Activated T-helper 2 cell treated with anti-CD3 and anti-CD28 coated beads, Interferon-gamma antibody, Interleukin-2, Interleukin-4, amounts not matched to agents 10 μg/mL and 5 μg/mL and 100 μg/mL, durations not matched to agents 14 hours and 24 hours and 36 hours (primary cell): ENCODE measurements at places on chromosomes 12 and 14.

GRCh38 chr14:30935445-30935844 lies 61.1 kb downstream of the COCH start:
- H3K4me3 ChIP-seq = no peak overlapping the region
- no peak overlapping the region for H3K27ac ChIP-seq
- H3K27me3 ChIP-seq = no peaks in the 10 kb centered on the region
- peaks cover 28% of the 10 kb centered on the region for H3K36me3 ChIP-seq
- peaks cover 4% of the 10 kb centered on the region for H3K4me1 ChIP-seq

GRCh38 chr12:127729381-127729780 lies 537.6 kb upstream of the TMEM132C start:
- H3K36me3 ChIP-seq = no peaks in the 10 kb centered on the region
- H3K27me3 ChIP-seq = no peaks in the 10 kb centered on the region
- DNase-seq = no peak
- no peak overlapping the region for H3K4me3 ChIP-seq
- H3K27ac ChIP-seq = no peak overlapping the region

DNA sequence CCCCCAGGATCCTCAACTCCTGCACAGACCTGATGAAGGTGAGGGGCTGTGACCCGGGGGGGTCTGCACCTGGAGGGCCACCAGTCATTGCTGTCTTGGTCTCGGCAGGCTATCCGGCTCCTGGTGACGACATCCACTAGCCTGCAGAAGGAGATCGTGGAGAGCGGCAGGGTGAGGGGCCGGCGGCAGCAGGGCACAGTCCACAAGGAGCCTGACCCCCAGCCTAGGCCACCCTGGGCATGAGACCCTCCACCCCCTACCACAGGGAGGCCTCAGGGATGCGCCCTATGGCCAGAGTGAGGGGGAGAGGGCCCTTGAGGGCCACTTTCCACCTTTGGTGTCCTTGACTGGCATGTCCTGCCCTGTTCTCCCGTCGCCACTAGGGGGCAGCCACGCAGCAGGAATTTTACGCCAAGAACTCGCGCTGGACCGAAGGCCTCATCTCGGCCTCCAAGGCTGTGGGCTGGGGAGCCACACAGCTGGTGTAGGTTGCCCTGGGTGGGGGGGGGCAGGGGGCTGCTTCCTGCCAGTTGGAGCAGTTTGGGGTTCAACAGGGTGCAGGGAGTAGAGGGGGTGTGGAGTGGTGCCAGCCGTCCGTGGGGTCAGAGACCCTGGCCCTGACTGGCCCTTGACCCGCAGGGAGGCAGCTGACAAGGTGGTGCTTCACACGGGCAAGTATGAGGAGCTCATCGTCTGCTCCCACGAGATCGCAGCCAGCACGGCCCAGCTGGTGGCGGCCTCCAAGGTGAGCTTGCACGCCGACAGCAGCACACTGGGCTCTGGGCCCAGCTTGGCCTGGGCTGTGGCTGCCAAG lies 25.0 kb downstream of the HIP1R start:
- H3K4me3 ChIP-seq = no peak overlapping the region
- no peaks in the 10 kb centered on the region for H3K4me1 ChIP-seq
- H3K27ac ChIP-seq = no peak overlapping the region
- H3K27me3 ChIP-seq = no peaks in the 10 kb centered on the region
- DNase-seq = peak; percentile 67
- H3K36me3 ChIP-seq = peaks cover 10% of the 10 kb centered on the region

GRCh38 chr14:49768301-49769121 lies 558 bp downstream of the KLHDC2 start:
- peaks cover 11% of the 10 kb centered on the region for H3K36me3 ChIP-seq
- peaks cover 31% of the 10 kb centered on the region for H3K4me1 ChIP-seq
- DNase-seq = peak; percentile 68
- peak overlapping the region; percentile 96 for H3K4me3 ChIP-seq

DNA sequence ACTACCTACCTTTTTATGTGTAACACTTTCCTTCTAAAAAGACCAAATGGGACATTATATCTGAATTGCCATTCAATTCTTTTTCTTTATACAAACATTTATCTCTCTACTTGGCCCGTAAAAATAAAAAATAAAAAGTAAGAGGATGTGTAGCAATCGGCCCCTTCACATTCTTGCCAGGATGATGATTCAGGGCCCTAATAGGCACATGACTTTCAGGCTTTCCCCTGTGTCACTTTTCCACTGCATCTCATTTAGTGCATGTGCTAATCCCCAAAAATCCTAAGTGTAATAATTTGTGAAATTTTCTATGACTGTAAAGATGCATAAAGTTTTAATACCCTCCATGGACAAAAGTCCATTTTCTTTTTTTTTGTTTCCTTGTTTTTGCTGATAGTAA lies 23.0 kb upstream of the ATP2B1 start:
- H3K4me3 ChIP-seq = no peak overlapping the region
- peaks cover 16% of the 10 kb centered on the region for H3K36me3 ChIP-seq
- DNase-seq = no peak

DNA sequence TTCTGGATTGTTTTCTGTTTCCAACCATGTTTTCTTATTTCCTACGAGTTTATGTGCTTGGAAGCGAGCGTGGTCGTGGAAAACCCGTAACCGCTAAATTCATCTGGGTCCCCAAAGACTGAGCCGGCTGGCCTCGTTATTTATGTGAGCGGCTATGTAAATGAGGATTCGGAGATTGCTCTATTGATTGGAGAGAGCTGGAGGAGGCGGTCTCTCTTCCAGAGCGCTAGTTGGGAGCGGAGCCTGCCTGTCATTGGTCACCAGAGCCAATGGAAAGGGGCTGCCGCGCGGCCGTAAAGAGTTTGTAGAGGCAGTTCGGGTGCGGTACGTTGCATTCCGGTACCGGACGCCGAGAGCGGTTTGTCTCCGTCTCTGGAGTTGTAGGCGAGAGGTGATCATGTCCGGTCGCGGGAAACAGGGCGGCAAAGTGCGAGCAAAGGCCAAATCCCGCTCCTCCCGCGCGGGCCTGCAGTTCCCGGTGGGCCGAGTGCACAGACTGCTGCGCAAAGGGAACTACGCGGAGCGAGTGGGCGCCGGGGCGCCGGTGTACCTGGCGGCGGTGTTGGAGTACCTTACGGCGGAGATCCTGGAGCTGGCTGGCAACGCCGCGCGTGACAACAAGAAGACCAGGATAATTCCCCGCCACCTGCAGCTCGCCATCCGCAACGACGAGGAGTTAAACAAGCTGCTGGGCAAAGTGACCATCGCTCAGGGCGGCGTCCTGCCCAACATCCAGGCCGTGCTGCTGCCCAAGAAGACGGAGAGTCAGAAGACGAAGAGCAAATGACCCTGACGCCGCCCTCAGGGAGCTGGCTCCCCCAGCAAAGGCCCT lies 29.0 kb downstream of the WBP11 start:
- peak; percentile 93 for DNase-seq
- H3K27ac ChIP-seq = peak overlapping the region; percentile 98
- peak overlapping the region; percentile 98 for H3K4me3 ChIP-seq
- no peaks in the 10 kb centered on the region for H3K27me3 ChIP-seq

GRCh38 chr12:105445649-105446048 lies 115.2 kb downstream of the C12orf75 start:
- DNase-seq = no peak
- H3K4me1 ChIP-seq = no peaks in the 10 kb centered on the region
- H3K36me3 ChIP-seq = no peaks in the 10 kb centered on the region
- no peak overlapping the region for H3K27ac ChIP-seq
- H3K27me3 ChIP-seq = peaks cover 30% of the 10 kb centered on the region

- DNase-seq = no peak
- H3K4me1 ChIP-seq = peaks cover 55% of the 10 kb centered on the region
- H3K36me3 ChIP-seq = peaks cover 38% of the 10 kb centered on the region
- peak overlapping the region; percentile 89 for H3K27ac ChIP-seq
Observed at GRCh38 chr12:104460041-104460719, 3.4 kb downstream of the CHST11 start.

DNA sequence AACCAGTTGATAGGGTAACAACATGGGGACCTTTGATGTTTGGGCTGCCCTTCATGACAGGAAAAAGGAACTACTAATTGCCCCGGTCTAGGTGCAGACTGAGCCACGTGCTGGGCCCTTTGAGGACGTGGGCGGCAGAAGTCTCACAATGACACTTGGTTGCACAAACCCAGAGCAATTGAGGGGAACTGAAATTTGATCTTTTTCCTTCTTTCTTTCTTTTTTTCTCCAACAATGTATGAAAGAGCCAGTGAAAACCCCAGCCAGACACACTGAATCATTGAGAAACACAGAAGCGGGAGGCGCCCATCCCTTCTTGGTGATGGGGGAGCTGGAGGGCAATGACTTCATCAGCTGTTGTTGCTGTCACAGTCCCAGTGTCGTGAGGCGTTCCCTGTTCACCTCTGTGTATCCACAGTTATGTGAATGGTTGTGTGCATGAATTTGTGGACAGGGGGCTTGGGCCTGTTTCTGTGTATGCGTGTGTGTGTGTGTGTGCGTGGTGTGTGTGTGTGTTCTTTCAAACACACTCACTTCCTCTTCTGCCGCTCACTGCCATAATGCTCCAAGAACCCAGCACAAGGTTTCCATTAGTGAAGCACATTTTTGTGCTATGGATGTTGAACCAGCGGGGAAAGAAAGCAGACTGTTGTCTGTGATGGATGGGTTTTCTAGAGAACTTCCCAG lies 137.5 kb upstream of the CCND2 start:
- no peak overlapping the region for H3K4me3 ChIP-seq
- peak overlapping the region; percentile 78 for H3K27ac ChIP-seq
- peaks cover 6% of the 10 kb centered on the region for H3K36me3 ChIP-seq
- H3K4me1 ChIP-seq = peaks cover 56% of the 10 kb centered on the region

- H3K27ac ChIP-seq = no peak overlapping the region
- H3K4me1 ChIP-seq = no peaks in the 10 kb centered on the region
- DNase-seq = no peak
- no peak overlapping the region for H3K4me3 ChIP-seq
- no peaks in the 10 kb centered on the region for H3K36me3 ChIP-seq
Observed at GRCh38 chr14:51079489-51079888, 15.4 kb downstream of the TRIM9 start.

DNA sequence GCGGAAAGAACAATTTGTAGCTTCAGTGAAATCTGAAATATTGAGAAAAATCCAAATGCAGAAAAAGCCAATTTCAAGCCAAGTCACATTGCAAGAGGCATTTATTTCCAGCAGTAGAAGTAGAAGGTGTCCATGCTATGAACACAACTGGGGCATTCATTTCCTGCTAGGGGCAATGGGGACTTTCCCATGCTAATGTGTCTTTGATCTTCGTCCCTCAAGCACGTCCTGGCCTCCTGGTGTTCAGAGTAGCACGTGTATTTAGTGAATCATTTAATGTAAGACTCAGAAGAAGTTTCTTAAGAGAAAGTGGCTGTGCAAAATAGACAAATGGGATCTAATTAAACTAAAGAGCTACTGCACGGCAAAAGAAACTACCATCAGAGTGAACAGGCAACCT lies 267.9 kb downstream of the TMEM132C start:
- H3K27ac ChIP-seq = no peak overlapping the region
- no peaks in the 10 kb centered on the region for H3K36me3 ChIP-seq
- no peaks in the 10 kb centered on the region for H3K4me1 ChIP-seq
- H3K4me3 ChIP-seq = no peak overlapping the region
- H3K27me3 ChIP-seq = no peaks in the 10 kb centered on the region
- no peak for DNase-seq

DNA sequence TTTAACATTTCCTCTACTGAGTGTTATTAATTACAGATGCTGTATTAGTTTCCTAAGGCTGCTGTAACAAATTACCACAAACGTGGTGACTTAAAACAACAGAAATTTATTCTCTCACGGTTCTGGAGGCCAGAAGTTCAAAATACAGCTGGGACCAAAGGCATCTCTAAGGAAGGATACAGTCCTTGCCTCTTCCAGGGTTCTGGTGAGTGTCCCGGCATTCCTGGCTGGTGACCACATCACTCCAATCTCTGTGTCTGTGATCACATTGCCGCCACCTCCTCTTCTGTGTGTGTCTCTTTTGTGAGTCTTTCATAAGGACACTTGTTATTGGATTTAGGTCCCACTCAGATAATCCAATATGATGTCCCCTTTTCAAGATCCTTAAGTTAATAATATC lies 85.1 kb upstream of the CCDC198 start:
- H3K4me3 ChIP-seq = no peak overlapping the region
- DNase-seq = no peak
- no peak overlapping the region for H3K27ac ChIP-seq
- H3K27me3 ChIP-seq = no peaks in the 10 kb centered on the region
- H3K4me1 ChIP-seq = no peaks in the 10 kb centered on the region

GRCh38 chr14:33836900-33837577 lies 113.8 kb downstream of the EGLN3 start:
- peaks cover 58% of the 10 kb centered on the region for H3K4me1 ChIP-seq
- no peak overlapping the region for H3K4me3 ChIP-seq
- H3K27me3 ChIP-seq = no peaks in the 10 kb centered on the region
- peaks cover 3% of the 10 kb centered on the region for H3K36me3 ChIP-seq

GRCh38 chr12:121849665-121850064 lies 9.0 kb downstream of the HPD start:
- no peak for DNase-seq
- no peak overlapping the region for H3K4me3 ChIP-seq
- H3K27ac ChIP-seq = no peak overlapping the region
- no peaks in the 10 kb centered on the region for H3K4me1 ChIP-seq
- H3K36me3 ChIP-seq = no peaks in the 10 kb centered on the region
